ENCODE measurements at places on chromosomes 16 and 17.

- no peak for DNase-seq
Observed at GRCh38 chr17:57285701-57286100, 29.4 kb downstream of the MSI2 start.

DNA sequence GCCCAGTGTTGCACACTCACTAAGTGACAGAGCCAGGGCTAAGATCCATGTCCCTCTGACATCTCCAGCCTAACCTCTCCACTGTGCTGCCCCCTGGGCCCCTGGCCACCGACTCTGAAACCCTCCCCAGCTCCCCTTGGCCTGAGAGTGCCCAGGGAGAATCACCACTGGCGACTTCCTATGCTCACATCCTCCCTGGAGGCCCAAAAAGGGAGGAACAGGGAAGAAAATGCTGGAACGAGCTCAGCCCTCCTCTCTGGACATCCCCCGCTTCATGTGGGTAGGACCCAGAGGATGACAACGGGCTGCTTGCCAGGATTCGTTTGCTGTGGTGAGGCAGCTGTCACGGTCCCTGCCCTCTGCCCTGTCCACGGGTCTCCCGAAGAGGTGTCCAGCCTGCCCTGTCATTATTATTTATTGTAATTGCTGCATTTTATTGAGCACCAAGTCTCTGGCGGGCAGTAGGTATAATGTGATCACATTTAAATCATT, 153.5 kb upstream of the RPL38 start:
- DNase-seq, result no peak

DNA sequence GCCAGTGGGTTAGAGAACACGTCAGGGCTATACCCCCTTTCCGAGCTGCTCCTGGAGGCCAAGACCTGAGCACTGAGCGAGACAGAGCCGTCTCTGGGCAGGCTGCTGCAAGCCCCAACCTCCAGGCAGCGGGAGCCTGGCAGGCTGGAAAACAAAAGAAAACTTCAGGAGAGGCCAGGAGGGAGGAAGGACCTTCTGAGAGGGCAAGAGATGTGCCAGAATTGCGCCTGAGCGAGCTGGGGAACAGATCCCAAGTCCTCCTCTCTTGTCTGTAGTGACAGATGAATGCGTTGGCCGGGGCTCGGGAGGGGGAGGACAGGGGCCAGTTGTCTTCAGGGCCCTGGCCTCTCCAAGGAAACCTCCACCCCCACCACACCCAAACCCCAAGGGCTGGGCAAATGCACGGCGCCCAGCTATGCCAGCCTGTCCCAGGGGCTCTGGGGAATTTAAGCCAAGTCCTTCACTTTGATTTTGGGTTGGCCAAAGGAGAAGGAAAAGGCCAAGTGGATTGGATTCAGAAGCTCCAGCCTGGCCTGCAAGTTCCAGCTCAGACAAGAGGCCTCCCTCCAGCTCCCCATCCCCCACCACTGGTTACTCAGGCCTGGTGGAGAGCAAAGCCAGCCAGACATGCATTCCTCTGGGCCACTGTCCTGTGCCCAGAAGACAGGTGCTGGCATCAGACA, 18.1 kb downstream of the SDK2 start:
- no peak for DNase-seq

DNA sequence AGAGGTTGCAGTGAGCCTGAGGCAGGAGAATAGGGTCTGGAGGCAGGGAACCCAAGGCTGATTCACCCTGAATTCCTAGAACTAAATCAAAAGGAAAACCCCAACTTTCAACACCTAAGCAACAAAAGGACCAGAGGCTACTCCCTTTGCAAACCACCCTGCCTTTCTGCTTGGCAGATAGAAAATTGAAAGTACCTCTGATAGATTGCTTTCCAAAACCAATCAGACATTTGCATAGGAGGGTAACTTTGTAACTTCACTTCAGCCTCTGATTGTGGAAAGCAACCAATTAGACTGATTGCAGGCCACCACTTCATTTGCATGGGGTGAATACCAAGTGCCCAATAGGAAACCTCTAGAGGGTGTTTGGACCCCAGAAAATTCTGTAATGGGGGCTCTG, 10.9 kb upstream of the TMEM98 start:
- DNase-seq, result no peak

- no peak for DNase-seq
Observed at GRCh38 chr16:11200592-11200991, 55.4 kb downstream of the SOCS1 start.

DNA sequence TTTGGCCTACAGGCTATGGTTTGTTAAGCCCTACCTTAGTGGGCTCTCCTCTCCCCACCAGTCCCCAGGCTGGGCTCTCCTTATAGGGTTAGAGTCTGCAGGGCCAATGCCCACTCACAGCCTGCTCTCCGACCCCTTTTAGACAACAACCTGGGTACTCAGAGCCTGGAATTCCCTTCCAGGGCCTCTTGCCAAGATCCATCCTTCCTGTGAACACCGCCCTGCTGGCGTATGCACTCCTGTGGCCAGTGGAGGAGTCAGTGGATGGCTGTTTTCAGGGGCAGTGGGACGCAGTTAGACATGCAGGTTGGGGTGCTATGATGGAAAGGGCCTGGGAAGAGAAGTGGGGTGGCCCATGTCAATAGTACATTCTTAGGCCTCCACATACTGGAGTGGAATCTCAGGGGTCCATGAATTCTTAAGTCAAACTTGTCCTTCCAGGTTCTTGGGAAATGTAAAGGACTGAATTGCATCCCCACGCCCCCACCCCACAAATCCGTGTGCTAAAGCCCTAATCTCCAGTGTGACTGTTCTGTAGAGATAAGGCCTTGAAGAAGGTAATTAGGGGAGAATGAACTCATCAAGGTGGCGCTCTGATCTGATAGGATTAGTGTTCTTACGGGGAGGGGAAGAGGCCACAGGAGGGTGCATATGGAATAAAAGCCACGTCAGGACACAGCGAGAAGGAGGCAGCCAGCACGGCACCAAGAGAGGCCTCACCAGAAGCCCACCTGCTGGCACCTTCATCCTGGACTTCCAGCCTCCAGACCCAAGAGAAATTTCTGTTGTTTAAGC, 81.6 kb upstream of the CACNG5 start:
- no peak for DNase-seq

DNA sequence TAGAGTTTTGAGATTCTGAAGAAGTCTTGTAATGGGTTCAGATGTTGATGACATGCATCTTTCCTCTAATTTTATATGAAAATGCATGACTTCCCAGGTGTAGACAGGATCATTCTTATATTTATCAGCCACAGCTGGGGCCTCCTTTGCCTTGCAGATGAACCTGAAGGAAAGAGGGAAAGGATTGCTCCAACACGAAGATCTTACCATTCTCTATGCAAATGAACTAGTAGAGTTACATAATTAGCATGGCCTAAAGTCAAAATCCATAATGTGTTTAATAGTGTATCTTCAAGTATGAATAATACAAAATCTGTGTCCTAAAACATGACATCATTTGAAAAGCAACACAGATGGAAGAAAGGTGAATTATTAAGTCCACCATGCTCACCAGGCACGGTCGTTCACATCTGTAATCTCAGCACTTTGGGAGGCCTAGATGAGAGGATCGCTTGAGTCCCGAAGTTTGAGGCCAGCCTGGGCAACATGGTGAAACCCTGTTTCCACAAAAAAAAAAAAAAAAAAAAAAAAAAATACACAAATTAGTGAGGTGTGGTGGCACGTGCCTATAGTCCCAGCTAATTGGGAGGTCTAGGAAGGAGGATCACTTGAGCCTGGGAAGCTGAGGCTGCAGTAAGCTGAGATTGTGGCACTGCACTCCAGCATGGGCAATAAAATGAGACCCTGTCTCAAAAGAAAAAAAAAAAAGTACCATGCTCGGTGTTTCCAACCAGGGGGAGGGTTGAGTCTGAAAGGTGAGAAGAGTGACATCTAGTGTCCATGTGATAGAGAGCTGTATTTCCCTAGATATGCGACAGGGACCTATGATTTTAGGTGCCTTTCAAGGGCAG, 6.3 kb downstream of the VWA3A start:
- no peak for DNase-seq

- no peak for DNase-seq
Observed at GRCh38 chr17:70251706-70252105, 82.4 kb downstream of the KCNJ2 start.

DNA sequence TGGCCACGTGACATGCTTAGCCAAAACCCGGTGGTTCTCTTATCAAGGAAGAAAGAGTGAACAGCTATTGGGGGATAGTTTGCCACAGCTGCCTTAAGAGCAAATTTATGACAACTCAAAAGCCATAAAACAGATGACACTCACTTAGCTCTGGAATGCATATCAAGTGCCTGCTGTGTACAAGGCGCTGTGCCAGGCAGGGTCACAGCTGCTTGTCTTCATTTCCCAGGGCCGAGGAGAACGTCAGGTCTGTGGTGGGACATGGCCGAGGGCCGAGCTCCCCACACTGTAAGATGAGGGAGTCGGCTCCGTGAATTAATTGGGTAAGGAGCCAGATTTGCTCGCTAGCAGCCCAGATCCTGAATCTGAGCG, 14.0 kb downstream of the EEF2K start:
- no peak for DNase-seq

- DNase-seq, result no peak
Observed at GRCh38 chr17:2385240-2386210, 15.3 kb downstream of the MNT start.

- DNase-seq, result no peak
Observed at GRCh38 chr17:11170881-11171280, 70.1 kb upstream of the SHISA6 start.

DNA sequence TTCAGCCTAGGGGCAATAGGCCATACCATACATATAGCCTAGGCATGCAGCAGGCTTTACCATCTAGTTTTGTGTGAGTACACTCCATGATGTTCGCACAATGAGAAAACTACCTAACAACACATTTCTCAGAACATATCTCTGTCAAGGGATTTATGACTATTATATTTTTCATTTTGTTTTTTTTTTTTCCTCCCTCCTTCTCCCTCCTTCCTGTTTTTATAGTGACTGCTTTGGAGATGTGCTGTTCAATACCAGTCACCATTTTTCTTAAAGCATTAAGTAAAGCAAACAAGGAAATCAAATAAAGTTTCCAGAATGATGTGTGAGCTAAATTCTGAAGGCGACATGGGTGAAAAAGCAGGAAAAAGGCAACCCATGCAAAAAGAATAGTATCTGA, 194.6 kb downstream of the STX8 start:
- DNase-seq, result no peak

- no peak for DNase-seq
Observed at GRCh38 chr17:14827396-14827919, 437.7 kb downstream of the PMP22 start.

GRCh38 chr16:17770104-17770503, 299.3 kb upstream of the XYLT1 start:
- DNase-seq, result no peak

GRCh38 chr16:11265124-11265523, 4.0 kb downstream of the TNP2 start:
- no peak for DNase-seq

DNA sequence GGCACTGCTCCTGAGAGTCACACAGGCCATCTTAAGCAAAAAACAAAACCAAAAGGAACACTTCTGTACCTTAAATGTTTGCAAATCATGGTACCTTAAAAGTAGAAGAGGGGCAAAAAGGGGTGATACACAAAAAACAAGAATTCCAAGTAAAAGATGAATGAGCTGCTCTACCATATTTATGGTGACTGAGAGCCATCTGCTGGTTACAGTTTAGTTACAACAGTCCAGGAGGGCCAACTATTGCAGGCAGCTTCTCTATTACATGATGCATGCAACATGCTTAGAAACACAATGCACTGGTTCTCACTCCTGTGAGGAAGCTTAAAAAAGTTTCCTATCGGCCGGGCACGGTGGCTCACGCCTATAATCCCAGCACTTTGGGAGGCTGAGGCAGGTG, 53.5 kb downstream of the STX8 start:
- no peak for DNase-seq

GRCh38 chr17:41254861-41255260, 323 bp upstream of the KRTAP9-9 start:
- DNase-seq, result no peak

DNA sequence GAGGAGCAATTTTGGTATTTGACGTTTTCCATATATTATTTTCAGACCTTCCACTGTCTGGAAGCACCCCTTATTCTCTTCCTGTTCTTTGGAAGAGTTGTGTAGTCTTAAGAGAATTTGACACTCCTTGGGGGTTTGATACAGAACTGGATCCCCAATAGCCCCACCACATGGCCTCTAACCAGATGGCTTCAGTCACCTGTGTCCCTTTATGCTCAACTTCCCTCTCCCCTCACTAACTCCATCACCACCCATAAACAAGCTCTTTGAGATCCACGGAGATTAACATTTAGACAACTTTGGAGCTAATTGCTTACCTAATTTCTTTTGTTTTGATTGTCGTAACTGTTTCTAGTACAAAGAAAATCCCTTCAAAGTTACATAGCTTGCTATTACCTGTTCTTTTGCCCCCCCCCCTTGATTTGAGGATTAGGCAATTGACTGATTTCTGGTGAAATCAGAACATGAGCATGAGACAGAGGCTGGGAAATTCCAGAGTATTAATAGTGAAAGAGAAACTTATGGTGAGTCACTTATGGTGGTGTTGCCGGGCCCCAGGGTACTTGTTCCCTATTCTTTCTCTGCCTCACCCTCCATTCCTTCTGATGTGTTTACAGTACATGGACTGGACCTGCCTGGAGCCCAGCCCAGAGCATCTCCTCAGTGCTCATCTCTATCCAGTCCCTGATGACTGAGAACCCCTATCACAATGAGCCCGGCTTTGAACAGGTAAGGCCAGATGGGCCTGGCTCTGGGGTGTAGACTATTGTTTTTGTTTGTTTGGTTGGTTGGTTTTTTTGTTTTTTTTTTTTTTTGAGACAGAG, 7.5 kb downstream of the UBE2Z start:
- DNase-seq, result peak; percentile 57

DNA sequence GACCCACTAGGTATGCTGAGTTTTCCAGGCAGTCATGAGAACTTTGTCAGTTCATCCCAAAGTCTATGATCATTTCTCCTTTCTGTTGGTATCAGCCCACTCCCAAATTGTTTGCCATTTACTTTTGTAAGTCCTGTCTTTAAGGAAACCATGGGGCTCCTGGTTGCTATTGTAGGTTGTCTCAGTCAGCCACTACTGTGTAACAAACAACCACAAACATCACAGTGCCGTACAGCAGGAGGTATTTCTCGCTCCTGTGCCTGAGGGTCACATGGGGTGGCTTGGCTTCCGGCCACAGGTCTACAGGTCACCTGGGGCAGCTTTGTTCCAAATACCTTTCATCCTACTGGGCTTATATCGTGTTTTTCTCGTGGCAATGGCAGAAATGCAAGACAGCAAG, 71.6 kb downstream of the C17orf67 start:
- no peak for DNase-seq

GRCh38 chr17:10616502-10617119, 40.5 kb downstream of the MYH3 start:
- peak; percentile 72 for DNase-seq

GRCh38 chr16:69761983-69762813, at the start of gene WWP2:
WWP2 (plus strand) TSS chr16:69762332; CDS start chr16:69787011, 24,679 bp downstream.
- peak; percentile 79 for DNase-seq
